ENCODE measurements at places on chromosomes 5 and 9. TPM values are rescaled to one million over a fixed set of nuclear protein-coding genes. Genes with fewer than 3 reads are reported as not detected.
A peak's percentile ranks its signal among the peaks of the same experiment; 100 is the strongest.

Gene ABO
- 3.1 TPM for total RNA-seq

- DNase-seq = no peak
Measured at GRCh38 chr9:135902655-135903357, 4.5 kb downstream of the CAMSAP1 start.

Gene TRAF1
- total RNA-seq = 0.41 TPM

Gene CCDC112
- 4.7 TPM for total RNA-seq

DNA sequence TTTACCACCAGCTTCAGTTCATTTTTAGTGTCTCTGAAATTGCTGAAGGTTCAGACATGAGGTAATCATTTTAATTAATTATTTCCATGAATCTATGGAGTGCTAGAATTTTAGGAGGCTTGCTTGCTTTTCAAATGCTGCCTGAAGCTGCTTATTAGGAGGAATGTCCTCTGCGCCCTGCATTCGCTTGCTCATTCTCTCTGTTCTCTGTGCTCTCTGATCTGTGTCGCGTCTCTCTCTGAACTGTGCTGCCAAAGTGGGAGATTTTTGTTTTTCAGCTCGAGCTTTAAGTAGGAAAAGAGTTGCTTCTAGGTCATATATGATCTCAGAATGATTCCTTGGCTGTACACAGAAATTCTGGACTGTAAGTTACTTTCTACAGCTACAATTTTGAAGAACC lies 101.7 kb upstream of the PRR16 start:
- no peak for DNase-seq

DNA sequence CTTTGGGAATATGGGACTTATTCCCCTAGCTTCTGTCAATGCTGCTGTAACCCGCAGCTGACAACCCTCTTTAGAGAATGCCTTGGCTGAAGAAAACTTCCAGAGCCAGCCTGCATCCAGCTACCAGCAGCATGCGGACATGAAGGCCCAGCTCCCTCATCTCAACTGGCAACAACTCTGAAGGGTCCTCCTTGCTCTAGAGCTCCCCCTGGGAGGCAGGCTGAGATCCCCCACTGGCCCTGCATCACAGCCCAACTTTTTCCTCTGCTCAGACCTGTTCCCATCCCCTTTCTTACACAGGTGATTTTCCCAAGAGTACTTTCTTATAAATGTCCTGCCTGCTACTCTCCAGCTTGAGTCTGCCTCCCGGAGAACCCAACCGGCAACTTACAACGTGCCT lies 18.7 kb upstream of the WNT8A start:
- peak; percentile 13 for DNase-seq

Gene SETD9
- total RNA-seq = 6.9 TPM

Gene COL15A1
- not detected for total RNA-seq

GRCh38 chr5:6545770-6546690 lies 86.8 kb downstream of the NSUN2 start:
- no peak for DNase-seq

DNA sequence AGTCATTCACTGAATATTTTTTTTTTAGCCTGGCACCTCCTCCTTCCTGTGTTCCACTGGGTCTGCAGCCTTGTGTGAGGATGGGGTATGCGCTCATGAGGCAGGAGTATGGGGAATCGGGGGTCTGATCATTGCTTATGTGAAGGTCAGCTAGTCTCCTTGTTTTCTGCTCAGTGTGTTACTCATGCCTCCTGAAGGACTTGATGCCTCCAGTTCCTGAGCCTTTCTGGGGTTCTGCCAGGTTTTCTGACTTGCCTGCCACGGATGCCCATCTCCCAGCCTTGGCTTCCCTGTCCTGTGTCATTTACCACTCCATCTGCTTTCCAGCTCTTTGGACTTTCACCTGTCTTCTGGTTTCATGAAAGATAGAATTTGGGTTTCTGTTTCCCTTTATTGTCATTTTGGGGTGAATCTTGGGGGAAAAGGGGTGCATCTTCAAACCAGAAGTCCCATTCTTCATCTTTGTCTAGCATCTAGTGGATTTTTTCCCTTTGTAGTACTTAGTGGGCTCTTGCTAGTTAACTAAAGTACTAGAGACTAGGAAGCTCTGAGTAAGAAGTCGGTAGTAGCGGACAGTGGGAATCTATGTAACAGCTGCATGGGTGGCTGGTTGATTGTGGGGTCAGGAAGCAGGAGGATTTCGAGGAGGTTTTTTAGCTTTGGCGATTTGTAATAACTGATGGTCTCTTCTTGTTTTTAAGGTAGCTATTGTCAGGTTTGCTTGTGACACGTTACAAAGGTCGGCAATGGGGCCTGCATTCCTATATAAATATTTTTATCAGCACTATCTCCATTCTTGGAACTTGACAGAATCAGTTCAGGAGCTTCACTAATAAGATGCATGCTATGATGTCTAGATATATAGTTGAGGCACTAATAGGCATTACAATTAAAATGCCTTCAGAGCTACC lies 8.2 kb downstream of the OTULIN start:
- DNase-seq = no peak

DNA sequence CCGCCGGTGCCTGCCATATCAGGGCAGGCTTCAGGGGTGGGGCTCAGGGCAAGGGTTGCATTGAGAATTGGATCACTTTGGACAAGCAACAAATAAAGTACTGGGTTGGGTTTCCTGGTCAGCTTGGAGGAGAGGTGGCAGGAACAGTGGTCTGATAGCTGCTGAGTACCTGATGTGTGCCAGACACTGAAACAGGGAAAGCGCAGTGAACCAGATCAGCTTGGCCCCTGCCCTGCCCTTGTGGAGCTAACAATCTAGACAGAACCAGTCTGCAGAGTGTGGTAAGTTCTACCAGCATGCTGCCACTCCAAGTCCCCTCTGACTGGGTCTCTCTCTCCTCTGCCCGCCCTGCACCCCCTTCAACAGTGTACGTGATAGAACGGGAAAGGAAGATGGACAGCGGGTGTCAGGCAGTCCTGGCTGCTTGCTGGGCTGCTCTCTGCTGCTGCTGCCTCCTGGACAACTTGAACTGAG lies 53.4 kb downstream of the CYSTM1 start:
- DNase-seq = no peak

Gene SRA1
- total RNA-seq = 61.3 TPM

DNA sequence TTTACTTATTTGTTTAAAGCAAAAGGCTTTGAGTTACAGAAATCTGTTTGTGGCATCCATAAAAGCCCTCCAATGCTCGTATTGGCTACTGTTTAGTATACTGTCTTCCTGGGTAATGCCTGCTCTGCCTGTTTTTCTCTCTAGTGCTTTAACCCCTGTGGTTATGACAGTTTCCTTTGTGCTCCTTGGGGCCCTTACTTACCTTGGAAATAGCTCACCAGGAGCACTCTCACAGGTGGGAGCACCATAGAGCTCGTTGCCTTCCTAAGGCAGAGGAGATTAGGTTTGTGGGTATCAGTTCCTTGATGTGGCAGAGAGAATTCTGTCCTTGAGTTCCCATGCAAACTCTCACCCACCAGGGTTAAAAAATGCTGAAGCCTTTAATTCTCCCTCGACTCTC lies 242.8 kb downstream of the CDH18 start:
- no peak for DNase-seq

GRCh38 chr9:89799221-89799620 lies 194.4 kb downstream of the GADD45G start:
- no peak for DNase-seq

GRCh38 chr9:136140966-136141365 lies 22.3 kb upstream of the TMEM250 start:
- DNase-seq = no peak

- no peak for DNase-seq
Measured at GRCh38 chr9:27108981-27109541, at the start of gene TEK. Gene TEK (plus strand): TSS chr9:27109225. CDS start chr9:27109591, 366 bp downstream.

DNA sequence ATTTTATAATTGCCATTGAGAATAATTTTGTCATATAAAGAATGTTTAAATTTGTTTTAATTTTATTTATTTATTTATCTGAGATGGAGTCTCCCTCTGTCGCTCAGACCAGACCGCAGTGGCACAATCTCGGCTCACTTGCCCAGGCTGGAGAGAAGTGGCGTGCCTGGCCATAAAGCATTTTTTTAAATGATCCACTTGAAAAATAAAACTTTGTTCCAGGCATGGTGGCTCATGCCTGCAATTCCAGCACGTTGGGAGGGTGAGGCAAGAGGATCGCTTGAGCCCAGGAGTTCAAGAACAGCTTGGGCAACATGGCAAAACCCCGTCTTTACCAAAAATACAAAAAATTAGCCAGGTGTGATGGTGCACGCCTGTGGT lies 2.1 kb upstream of the SIT1 start:
- no peak for DNase-seq

- no peak for DNase-seq
Measured at GRCh38 chr5:92713335-92713743, 867.7 kb downstream of the NR2F1-AS1 start.

- no peak for DNase-seq
Measured at GRCh38 chr9:110029429-110029955, 178.5 kb downstream of the C9orf152 start.

DNA sequence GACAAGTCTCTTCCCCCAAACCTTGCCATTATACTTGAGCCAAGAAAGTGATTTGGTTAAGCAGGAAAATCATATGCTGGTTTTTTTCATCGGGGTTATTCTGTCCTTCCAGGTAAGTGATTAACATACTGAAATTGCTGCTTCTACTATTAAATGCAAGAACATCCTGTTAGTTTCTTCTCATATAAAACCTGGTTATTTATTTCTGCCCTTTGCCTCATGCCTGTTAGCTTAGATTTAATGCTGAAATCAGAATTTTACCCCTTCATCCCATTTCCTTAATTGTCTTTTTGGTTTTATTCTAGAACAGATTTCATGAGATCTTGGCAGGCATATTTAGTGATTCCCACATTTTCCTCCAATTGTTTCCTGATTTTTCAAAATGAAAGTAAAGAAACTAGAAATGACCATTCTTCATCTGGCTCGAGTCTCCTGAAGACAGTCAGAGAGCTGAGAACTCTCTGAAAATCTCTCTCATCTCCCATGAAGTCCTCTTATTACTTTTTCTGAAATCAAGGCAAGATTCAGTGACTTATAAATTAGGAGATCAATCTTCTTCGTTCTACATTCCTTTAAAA lies 132.9 kb downstream of the NFIB start:
- DNase-seq = no peak

DNA sequence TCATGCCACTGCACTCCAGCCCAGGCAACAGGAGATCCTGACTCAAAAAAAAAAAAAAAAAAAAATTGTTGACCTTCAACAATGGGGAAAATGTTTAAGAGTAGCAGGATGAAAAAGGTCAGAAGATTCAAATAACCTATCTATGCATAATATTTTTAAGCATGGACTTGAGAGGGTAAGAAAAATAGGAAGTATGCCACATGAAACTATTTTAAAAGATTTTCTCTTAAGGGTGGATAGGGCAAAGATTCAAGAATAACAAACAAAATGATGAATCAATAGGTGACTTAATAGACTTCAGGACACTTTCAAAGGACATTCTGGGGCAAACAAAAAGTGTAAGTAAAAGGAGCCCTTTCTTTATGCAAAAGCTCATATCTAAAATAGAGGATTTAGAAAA lies 3.2 kb downstream of the TEX48 start:
- no peak for DNase-seq

Gene TEK
- total RNA-seq = 0.15 TPM

Gene PCDHB15
- total RNA-seq = 0.05 TPM

Gene LCN2
- total RNA-seq = 221 TPM

GRCh38 chr5:37722236-37723161 lies 117.3 kb downstream of the GDNF start:
- DNase-seq = no peak

Gene SREK1IP1
- total RNA-seq = 3.1 TPM

DNA sequence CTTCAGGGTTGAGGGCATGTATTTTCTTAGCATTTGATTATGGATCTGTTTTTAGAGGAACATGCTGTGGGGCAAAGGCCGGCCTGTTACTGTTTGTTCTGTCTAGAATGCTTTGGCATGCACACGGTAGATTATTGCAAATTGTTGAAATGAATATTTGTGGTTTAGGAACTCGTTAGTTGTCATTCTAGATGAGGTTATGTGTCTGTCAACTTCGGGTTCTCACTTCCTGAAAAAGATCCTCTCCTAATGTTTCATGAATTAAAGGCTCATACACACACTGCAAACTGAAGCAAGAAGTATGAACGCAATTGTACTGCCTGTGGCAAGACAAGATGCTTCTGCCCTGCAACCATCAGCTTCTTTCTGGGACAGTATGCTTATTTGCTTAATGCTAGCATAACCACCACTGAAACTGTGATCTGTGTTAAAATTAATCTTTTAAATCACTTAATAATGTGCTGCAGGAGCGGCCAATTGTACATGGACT lies 99.6 kb downstream of the BASP1 start:
- peak; percentile 41 for DNase-seq

DNA sequence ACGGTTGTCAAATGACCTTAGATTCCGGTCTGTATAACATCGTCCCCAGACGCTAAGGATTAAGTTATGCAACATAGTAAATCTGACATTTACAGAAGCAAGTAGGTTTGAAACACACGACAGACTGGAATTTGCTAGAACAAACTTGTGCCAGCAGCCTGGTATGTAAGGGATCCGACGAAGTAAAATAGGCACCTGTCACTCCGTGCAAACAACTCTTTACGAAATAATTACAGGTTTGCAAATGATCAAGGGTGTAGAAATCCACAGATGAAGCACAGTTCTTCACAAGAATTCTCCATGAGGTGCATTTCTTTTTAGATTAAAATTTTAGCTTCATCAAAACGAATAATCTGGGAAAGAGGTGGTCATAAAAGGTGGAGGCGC lies 508 bp downstream of the MOCS2 start:
- DNase-seq = peak; percentile 75

GRCh38 chr5:155836089-155836803 lies 490.7 kb upstream of the SGCD start:
- DNase-seq = no peak

Gene STPG3
- not detected for total RNA-seq

DNA sequence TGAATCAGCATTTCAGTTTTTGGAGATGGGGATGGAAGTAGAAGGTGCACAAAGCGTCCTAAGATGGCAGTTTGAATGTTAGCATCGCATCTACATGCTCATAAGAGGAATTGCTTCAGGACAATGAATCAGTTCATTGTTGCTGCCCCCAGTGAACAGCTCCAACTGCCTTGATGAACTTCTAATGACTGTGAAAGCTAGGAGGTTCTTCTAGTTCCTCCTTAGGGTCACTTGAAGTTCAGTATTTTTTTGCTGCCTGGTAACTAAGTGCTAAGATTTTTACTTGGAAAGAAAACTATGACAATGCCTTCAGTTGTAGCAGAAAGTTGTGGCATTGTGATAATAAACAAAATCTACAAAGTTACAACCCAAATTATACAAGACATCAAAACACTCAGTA lies 271.6 kb downstream of the RAB3C start:
- no peak for DNase-seq

Gene PCDHB9
- 0.25 TPM for total RNA-seq

DNA sequence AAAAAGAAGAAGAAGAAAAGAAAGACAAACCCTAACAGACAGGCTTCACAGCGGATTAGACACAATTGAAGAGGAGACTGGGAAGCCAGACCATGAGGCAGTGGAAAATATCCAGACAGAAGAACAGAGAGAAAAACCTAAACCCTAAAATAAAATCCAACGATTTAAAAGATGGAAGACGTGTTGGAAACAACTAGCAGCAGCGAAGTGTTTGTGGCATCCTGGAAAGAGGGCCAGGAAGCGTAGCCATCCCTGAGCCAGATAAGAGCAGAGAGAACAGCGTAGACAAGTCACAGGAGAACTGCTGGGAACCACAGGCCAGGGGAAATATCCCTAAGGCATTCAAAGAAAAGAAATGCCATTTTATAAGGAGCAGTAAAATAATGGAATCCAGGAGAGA lies 39.7 kb upstream of the NKD2 start:
- no peak for DNase-seq

GRCh38 chr5:157431544-157432200 lies 28.3 kb upstream of the NIPAL4 start:
- peak; percentile 89 for DNase-seq

Gene GRAMD2B
- 4.0 TPM for total RNA-seq
